Activated CD4-positive, alpha-beta T cell treated with anti-CD3 and anti-CD28 coated beads for 36 hours (primary cell): ENCODE measurements at places on chromosomes 12 and 14. TPM values are rescaled to one million over a fixed set of nuclear protein-coding genes. Genes with fewer than 3 reads are reported as not detected.

CCDC196 gene
- total RNA-seq, result not detected

DNA sequence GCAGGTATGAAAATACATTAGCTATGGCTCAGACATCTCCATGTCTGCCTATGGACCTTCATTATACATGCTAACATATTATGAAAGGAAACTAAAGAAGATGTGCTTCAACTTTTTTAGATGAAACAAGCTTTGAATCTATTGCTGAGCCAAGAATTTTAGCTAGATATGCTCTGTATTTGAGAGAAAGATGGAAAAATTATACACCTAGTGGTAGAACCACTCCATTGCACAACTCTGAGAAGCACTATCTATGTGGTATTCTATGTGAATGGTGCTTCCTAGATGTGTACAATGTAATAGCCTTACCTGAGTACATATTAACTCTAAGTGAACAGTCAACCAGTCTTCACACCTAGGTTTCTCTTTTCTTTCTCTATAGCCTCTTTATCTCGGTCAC lies 17.3 kb downstream of the EPYC start:
- no peak for DNase-seq
- no peaks in the 10 kb centered on the region for H3K4me1 ChIP-seq
- no peak overlapping the region for H3K4me3 ChIP-seq
- no peaks in the 10 kb centered on the region for H3K36me3 ChIP-seq

- no peaks in the 10 kb centered on the region for H3K36me3 ChIP-seq
- DNase-seq, result no peak
- H3K4me3 ChIP-seq, result no peak overlapping the region
- H3K4me1 ChIP-seq, result peaks cover 30% of the 10 kb centered on the region
Observed at GRCh38 chr12:68557011-68557730, 53.5 kb upstream of the RAP1B start.

CLEC6A gene
- not detected for total RNA-seq
